Epithelial cell of proximal tubule (primary cell): ENCODE measurements at places on chromosomes 3 and 15.

DNA sequence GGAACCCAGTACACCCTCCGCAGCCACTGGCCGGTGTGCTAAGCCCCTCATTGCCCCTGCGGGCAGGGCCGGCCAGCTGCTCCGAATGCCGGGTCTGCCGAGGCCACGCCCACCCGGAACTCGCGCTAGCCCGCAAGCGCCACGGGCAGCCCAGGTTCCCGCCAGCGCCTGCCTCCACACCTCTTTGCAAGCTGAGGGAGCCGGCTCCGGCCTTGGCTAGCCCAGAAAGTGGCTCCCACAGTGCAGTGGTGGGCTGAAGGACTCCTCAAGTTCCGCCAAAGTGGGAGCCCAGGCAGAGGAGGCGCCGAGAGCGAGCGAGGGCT lies 81.4 kb upstream of the BCHE start:
- DNase-seq = no peak

- no peak for DNase-seq
These were observed 148.4 kb downstream of the B3GALNT1 start for GRCh38 chr3:160956785-160957184.

DNA sequence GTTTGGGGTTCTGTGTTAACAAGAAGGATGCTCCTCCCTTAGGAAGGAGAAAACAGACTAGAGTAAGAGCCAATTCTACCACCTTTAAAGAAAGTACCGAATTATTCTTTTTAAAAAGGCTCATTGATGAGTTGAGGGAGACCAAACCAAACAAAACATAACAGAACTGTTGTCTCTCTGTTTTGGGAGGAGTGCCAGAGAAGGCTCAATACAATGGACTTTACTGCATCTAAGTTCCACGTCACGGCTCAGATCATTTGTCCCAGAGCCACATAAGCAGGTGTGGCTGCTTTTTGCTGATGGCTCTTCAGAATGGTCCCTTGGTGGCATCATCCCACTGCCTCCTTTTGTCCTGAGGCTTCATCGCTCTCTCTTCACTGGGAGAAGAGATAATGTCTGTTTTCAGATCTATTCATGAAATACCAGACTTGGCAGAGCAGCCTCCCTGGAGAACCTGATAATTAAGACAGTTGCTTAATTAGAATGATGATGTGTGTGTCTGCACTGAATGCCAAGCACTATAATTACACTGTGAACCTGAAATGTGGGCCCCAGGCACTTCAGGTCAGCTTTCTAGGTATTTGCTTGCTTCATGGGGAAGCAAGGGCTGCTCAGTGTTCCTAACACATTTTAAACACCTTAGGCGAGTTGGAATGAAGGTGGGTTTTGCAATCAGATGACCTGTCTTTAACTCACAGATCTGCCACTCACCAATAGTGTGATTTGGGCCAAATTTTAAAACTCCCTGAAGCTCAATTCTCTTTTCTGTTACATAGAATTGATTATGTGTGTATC lies 335.2 kb upstream of the MCTP2 start:
- no peak for DNase-seq

GRCh38 chr3:178255315-178255714 lies 280.9 kb upstream of the KCNMB2 start:
- no peak for DNase-seq

- no peak for DNase-seq
These were observed 7.1 kb upstream of the LMOD3 start for GRCh38 chr3:69129531-69129930.

DNA sequence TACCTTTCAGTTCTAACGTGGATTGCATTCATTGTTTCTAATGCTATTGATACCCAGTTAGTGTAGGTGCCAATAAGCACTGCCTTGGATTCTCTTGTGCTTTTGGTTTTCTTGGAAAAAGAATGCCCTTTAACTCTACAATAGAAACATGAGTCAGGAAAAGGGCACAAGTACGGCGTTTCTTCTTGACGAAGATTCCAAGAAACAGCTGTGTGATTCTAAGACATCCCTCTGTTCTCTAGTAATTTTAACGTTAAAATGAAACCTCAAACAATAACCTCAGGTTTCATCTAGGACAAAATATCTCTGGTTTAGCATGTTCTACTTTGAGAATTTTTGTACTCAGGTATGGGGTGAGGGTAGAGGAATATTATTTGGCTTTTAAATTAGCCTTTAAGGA lies 540.5 kb upstream of the ATP11B start:
- DNase-seq = no peak

GRCh38 chr15:40063563-40064011 lies 24.6 kb upstream of the SRP14 start:
- DNase-seq = no peak

DNA sequence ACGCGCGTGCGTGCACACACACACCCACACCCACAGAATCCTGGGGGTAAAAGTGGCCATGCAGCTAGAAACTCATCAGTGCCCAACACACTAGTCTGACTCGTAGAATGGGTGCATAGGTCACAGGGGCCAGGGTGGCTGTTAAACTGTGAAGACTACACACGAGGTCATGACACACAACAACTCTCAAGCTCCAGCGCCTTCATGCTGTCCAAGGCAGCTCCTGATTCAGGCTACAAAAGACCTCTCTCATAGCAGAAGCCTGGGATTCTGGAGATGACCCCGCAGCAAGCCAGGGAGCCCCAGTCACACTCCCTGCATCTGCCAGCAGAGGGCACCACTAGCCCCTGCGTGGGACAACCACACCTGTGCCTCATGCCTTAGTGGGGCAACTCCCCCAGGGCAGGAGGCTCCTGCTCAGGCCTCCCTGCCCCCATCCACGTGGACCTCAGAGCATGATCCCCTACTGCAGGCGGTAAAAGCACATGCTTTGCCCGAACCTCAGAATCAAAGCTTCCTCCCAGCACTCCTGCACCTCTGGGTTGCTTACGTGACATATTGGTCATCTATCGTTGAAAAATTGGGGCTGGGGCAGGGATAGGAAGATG lies 93.1 kb downstream of the LRIG1 start:
- peak; percentile 20 for DNase-seq

GRCh38 chr3:101806491-101806890 lies 27.5 kb downstream of the NXPE3 start:
- DNase-seq = no peak

DNA sequence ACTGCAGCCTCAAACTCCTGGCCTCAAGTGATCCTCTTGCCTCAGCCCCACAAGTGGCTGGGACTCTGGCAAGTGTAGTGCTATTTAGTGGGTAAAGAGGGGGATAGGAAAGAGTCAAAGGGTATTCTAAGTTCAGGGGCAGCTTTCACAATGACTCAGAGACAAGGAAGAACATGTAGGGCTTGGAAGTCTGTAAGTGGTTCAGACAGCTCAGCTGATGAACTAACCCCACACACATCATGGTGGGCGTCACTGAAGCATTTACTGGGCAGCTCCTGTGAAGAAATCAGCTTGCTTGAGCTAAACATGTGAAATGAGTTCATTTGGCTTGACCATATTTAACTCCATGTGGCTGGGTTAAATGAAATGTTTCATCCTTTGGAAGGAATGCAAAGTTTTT lies 34.6 kb upstream of the THSD4 start:
- DNase-seq = peak; percentile 54

- DNase-seq = no peak
These were observed 107.3 kb downstream of the RFTN1 start for GRCh38 chr3:16406166-16406565.

GRCh38 chr3:169746924-169747323 lies 17.9 kb downstream of the TERC start:
- no peak for DNase-seq

DNA sequence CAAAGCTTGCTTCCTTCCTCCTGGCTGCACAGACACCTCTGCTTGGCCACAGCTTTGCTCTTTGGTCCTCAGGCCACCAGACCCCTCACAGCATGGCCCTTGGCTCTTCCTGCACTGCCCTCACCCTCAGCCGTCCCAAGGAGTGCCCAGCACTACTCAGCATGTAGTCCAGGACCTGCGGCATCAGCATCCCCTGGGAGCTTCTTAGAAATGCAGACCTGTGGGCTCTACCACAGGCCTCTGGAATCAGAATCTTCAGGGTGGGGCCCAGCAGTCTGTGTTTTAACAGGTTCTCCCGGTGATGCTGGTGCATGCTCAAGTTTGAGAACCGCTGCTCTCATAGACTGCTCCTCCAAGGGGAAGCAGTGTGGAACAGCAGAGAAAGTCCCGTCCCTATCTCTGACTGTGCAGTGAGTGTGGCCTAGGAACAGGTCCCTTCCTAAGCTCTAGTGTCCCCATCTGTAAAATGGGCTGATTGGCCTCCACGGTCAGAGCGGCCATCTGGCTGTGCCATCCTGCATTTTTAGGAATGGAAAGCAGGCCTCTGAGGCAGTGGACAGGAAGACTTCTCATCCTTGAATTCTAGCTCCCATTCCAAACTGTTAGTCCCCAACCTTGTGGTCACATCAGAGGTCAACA lies 36.6 kb downstream of the GOLGA6A start:
- DNase-seq = no peak

GRCh38 chr3:123271466-123272159 lies 69.9 kb downstream of the SEC22A start:
- no peak for DNase-seq

DNA sequence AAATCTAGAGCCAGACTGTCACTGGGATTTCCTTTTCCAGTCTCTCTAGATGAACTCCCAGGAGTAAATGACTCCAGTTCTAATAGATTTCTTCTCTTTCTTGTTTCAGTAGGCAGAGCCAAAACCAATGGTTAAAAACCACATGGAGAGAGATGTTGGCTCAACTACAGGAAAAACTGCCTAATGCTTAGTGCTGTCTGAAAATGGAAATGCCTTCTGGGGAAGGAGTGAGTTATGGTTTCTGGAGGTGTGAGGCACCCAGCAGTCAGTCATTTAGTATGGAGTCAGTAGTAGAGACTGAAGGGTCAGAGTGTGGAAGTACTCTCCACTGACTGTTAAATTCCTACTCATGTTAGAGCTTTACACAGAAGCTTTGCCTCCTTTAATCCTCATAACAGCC lies 136.7 kb downstream of the CCNL1 start:
- DNase-seq = no peak

DNA sequence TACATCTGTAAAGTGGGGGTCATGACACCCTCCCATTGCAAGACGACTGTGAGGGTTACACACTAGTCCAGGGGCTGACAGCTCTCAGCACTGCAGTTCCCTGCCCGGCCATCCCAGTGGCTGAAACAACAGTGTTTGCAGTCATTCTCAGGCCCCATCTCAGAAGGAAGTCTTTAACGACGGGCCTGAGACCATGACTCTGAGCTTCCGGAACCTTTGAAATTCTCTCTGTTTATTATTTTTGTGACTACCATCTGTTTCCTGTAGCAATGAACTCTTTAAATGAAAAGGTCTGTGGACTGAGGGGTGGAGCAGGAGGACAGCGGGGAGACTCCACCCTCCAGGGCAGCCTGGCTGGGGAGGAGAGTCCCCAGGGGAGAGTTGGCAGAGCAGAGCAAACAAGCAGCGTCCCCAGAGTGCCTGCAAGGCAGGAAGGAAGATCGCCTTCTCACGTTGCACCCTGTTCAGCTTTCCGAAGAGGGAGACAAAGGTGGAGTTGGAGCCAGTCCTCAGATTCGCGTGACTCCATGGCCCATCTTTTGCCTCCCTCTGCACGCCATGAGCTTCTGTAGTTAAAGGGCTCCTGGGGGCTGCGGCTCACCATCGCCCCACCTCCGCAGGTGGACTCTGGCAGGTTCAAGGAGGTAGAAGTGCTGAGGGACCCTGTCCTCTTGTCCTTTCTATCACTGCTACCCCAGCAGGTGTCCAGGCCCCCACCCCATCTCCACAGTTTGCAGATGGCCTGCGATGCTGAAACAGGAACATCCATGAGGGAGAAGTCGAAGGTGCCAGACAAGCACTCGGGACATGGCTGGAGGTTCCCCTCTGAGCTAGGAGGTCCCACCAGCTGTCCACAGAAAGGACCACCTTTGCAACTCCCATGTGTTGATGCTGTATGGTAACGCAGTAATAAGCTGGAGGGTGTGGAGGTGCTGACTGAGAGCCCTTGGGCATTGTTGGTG lies 525.8 kb upstream of the PROK2 start:
- no peak for DNase-seq

DNA sequence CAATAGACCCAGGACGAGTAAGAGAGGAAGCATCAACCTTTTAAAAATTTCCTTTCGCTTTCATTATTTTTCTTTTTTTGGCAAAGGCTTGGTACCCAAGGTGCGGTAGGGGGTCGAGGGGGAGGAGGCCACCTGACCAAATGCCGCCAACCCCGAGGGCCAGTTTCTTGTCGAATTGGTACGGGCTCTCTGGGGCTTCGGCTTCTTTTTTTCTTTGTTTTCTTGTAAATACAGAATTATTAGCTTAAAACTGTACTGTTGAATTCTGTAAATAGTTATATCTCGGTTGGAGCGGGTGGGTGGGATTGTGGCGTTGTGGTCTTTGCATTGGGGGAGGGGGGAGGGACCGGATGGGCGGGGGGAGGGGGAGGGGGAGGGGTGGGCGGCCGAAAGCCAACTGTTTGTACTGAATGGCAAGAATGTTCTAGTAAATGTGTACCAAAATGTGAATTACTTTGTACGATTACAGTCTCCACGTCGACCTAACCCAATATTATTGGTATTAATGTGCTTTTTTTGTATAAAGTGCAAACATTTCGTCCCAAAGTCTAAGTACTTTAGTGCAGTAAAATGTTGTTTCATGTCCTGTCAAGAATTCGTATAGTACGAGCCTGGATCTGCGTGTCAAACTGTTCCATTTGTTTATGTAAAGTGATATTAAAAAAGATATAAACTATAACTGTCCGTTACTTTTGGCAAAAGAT lies 4.7 kb downstream of the ZIC1 start:
- no peak for DNase-seq

- DNase-seq = no peak
These were observed 10.3 kb upstream of the RFTN1 start for GRCh38 chr3:16523778-16524177.

DNA sequence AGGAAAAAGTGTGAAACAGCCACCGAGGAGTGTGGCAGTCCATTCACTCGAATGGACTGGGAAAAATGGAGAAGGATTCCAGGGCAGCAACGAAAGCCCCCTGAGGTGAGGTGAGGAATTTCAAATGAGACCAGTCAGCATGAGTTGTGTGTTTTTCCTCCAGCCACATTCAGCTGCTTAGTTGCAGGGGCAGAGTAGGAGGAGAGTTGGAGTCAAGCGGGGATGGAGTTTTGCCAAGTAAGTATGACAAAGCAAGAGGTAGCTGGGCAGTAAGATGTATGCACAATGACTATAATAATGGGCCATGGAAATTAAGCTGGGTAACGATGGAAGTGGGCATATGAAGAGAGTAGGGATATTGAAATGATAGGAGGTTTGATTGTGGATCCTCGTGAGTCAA lies 64.4 kb downstream of the CCDC54 start:
- DNase-seq = no peak

DNA sequence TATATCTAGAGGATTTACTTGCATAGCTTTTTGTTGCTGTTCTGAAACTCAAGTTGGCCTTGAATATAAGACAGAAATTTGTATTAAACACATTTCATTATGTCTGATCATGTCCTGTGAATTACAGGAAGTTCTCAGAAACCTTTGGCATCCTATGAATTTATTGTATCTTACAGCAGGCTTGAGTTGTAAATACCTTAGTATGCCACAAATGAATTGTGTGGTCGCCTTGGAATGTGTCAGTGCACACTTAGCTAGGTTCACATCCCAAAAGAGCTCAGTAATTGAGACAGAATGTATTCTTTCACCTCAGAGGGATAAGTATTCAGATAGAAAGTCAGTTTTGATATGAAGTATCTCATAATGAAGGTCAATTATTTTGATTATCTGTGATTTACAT lies 83.4 kb downstream of the NEK11 start:
- peak; percentile 19 for DNase-seq
